Stimulated activated CD4-positive, alpha-beta T cell treated with anti-CD3 and anti-CD28 coated beads, Interleukin-2, amount 100 ng/mL, for 4 hours (primary cell): ENCODE measurements at places on chromosomes 1 and 21.

- DNase-seq = no peak
Measured at GRCh38 chr1:56539520-56539931, 39.8 kb downstream of the PLPP3 start.

- no peak for DNase-seq
Measured at GRCh38 chr21:16198546-16198945, 468.8 kb downstream of the USP25 start.

- no peak for DNase-seq
Measured at GRCh38 chr21:37564924-37565529, 198.5 kb downstream of the DYRK1A start.

DNA sequence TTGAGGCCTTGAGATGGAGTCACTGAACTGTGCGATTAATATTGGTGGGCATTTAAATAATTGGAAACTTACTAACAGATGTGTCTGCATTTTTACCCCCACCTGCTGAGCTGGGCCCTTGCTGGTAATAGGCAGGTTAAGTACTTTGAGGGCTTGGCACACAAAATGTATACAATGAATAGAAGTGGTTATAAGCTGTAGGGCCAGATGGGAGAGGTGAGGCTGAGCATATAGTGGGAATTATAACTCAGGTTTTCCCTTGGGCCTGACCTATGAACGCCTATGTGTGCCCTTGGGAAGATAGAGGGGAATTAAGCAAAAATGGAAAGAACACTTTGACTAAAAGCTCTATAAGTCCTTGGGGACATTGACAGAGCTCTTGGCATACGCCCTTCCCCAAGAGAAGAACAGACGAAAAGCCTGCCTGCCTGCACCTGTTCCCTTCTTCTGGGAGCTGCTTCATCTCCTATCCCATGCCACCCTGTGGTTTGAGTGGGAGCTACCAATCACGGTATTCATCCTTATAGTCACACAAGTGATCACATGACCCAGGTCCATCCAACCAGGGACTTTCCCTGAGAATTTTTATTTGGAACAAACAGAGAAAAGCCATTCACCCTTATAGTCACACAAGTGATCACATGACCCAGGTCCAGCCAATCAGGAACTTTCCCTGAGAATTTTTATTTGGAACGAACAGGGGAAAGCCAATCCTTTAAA lies 260.7 kb upstream of the CSF3R start:
- DNase-seq = no peak
